ENCODE measurements at places on chromosomes 11 and 22. TPM values are rescaled to one million over a fixed set of nuclear protein-coding genes. Genes with fewer than 3 reads are reported as not detected.

EMID1 gene
- 25.5 TPM for polyA plus RNA-seq

APOL4 gene
- 6.1 TPM for polyA plus RNA-seq

LYVE1 gene
- 10.0 TPM for polyA plus RNA-seq

INSC gene
- polyA plus RNA-seq = 1.3 TPM

NF2 gene
- 15.4 TPM for polyA plus RNA-seq

TRIM49 gene
- not detected for polyA plus RNA-seq

TMPRSS13 gene
- 1.2 TPM for polyA plus RNA-seq

SRRD gene
- polyA plus RNA-seq = 20.3 TPM

KCNK4 gene
- not detected for polyA plus RNA-seq

TCP11L1 gene
- 4.0 TPM for polyA plus RNA-seq

INCENP gene
- polyA plus RNA-seq = 2.9 TPM

HSD17B12 gene
- 76.9 TPM for polyA plus RNA-seq

C11orf91 gene
- polyA plus RNA-seq = not detected

GAL gene
- polyA plus RNA-seq = not detected

CHADL gene
- polyA plus RNA-seq = 4.8 TPM

OR6T1 gene
- not detected for polyA plus RNA-seq

PRR5 gene
- 46.0 TPM for polyA plus RNA-seq

NLRP14 gene
- polyA plus RNA-seq = 0.28 TPM

HBG2 gene
- not detected for polyA plus RNA-seq

OR51I1 gene
- not detected for polyA plus RNA-seq

BACE1-AS gene
- 8.0 TPM for polyA plus RNA-seq

ISX gene
- not detected for polyA plus RNA-seq

CD248 gene
- polyA plus RNA-seq = 14.8 TPM

DYNC2H1 gene
- polyA plus RNA-seq = 13.5 TPM

WNT11 gene
- 0.80 TPM for polyA plus RNA-seq

DDTL gene
- 6.9 TPM for polyA plus RNA-seq

GNG3 gene
- 1.1 TPM for polyA plus RNA-seq

LRRC32 gene
- 105 TPM for polyA plus RNA-seq

MTFP1 gene
- polyA plus RNA-seq = 82.6 TPM

GGTLC3 gene
- polyA plus RNA-seq = 2.0 TPM

APLNR gene
- polyA plus RNA-seq = 16.6 TPM

ENTHD1 gene
- not detected for polyA plus RNA-seq

GLYAT gene
- 480 TPM for polyA plus RNA-seq

ELMOD1 gene
- 2.6 TPM for polyA plus RNA-seq
